ENCODE measurements at places on chromosomes 13 and 19.

GRCh38 chr13:60608954-60609353 is 211.9 kb downstream of the TDRD3 start:
- no peaks in the 10 kb centered on the region for H3K36me3 ChIP-seq
- H3K27ac ChIP-seq = no peak overlapping the region
- DNase-seq = no peak
- no peak overlapping the region for H3K4me3 ChIP-seq

- peaks cover 36% of the 10 kb centered on the region for H3K27me3 ChIP-seq
- H3K27ac ChIP-seq = no peak overlapping the region
- DNase-seq = no peak
- H3K36me3 ChIP-seq = no peaks in the 10 kb centered on the region
- peaks cover 4% of the 10 kb centered on the region for H3K4me1 ChIP-seq
- H3K4me3 ChIP-seq = no peak overlapping the region
These were observed 408.9 kb downstream of the ZNF536 start for GRCh38 chr19:30781047-30781446.

- no peak overlapping the region for H3K4me3 ChIP-seq
- H3K27me3 ChIP-seq = peaks cover 4% of the 10 kb centered on the region
- DNase-seq = no peak
- H3K36me3 ChIP-seq = peaks cover 28% of the 10 kb centered on the region
- H3K4me1 ChIP-seq = no peaks in the 10 kb centered on the region
- H3K27ac ChIP-seq = no peak overlapping the region
These were observed 16.8 kb downstream of the SLAIN1 start for GRCh38 chr13:77714119-77714755.

DNA sequence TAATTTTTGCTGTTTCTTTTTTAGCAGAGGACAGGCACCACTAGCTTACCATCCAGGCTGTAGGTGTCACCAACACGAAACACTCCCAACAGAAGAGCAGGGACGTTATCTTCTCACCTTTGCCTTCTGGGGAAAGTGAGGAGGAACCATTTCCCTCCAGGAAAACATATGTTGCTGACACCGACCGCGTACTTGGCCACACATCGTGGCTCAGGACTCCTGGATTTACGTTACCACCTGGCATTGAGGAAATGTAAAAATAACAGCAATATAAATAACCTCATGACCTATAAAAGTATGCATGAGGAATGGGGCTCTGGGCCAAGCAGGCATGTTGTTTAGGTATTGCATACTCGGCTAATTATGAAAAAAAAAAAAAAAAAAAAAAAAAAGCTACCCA is 525.1 kb downstream of the MYO16 start:
- H3K36me3 ChIP-seq = no peaks in the 10 kb centered on the region
- no peak overlapping the region for H3K4me3 ChIP-seq
- no peak for DNase-seq
- peak overlapping the region; percentile 15 for H3K27ac ChIP-seq
- peaks cover 1% of the 10 kb centered on the region for H3K27me3 ChIP-seq

- DNase-seq = no peak
- no peaks in the 10 kb centered on the region for H3K4me1 ChIP-seq
- peaks cover 16% of the 10 kb centered on the region for H3K36me3 ChIP-seq
- no peak overlapping the region for H3K27ac ChIP-seq
- H3K4me3 ChIP-seq = no peak overlapping the region
These were observed 26.9 kb upstream of the TMEM160 start for GRCh38 chr19:47075179-47075810.

Data from mesothelial cell of epicardium (in vitro differentiated cells).